ENCODE measurements at places on chromosomes 12 and 14.

- DNase-seq: no peak
- H3K36me3 ChIP-seq: no peaks in the 10 kb centered on the region
- H3K4me1 ChIP-seq: peaks cover 22% of the 10 kb centered on the region
- no peak overlapping the region for H3K4me3 ChIP-seq
- H3K27ac ChIP-seq: no peak overlapping the region
Measured at GRCh38 chr14:98916036-98916435, 356.0 kb downstream of the BCL11B start.

DNA sequence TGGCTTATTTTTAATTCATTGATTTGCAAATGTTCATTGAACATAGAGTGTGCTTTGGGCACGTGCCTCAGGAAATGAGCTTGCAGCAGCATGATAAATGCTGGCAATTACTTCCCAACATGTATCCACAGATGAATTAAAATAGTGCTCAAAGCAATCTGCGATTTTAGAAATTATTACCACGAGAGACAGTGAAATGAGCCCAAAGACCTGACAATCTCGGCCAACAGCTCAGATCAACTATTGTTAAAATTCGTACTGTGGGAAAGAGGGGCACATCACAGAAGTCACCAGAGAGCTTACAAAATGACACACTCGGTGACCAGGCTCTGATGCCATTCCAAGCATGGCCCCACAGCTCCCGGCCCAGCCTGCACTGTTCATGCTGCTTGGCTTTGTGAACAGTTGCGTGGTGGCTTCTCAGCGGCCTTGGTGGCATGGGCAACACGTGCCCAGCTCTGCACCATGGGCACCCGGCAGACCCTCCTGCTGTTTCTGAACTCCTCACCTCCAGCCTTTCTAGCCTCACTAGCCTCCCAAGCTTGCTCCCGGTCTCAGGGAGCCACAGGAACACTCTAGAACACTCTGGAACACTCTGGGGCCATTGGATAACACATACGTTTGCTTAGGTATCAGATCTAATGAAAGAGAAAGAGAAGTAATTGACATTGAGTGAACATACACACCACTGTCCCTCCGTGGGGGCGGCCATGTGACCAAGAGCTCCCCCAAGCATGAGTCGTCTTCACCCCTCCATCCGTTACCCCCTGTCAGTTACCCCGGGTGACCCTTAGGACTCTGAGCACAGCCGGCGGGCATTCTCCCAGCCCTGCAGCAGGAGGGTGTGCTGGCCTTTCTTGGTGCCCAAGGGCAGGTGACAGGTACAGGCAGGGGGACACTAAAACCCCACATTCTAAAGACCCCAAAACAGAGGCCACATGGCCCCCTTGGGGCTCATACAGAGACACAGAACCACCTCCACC is 28.0 kb downstream of the RIMBP2 start:
- DNase-seq: no peak
- no peak overlapping the region for H3K4me3 ChIP-seq
- no peaks in the 10 kb centered on the region for H3K36me3 ChIP-seq

DNA sequence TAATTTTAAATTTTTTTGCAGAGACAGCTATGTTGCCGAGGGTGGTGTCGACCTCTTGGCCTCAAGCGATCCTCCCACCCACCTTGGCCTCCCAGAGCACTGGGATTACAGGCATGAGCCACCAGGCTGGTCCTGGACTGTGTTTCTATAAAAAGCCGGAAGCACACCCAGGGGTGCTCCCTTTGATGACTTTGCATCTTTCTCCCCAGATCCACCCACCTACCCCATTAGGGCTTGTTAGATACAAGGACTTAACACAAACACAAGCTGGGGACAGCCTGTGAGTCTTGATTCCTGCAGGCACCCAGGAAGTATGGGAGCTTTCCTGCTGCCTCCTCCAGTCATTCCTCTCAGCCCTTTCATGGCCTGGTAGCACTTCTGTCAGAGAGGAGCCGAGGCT is 67.0 kb downstream of the MAP1LC3B2 start:
- no peak for DNase-seq
- H3K4me3 ChIP-seq: no peak overlapping the region
- peaks cover 16% of the 10 kb centered on the region for H3K27me3 ChIP-seq
- H3K4me1 ChIP-seq: no peaks in the 10 kb centered on the region
- no peak overlapping the region for H3K27ac ChIP-seq

GRCh38 chr12:120439646-120440247 is 1.8 kb downstream of the COX6A1 start:
- peak overlapping the region; percentile 69 for H3K4me3 ChIP-seq
- peaks cover 40% of the 10 kb centered on the region for H3K4me1 ChIP-seq
- no peaks in the 10 kb centered on the region for H3K27me3 ChIP-seq
- peaks cover 60% of the 10 kb centered on the region for H3K36me3 ChIP-seq
- peak; percentile 72 for DNase-seq
- H3K27ac ChIP-seq: peak overlapping the region; percentile 78

DNA sequence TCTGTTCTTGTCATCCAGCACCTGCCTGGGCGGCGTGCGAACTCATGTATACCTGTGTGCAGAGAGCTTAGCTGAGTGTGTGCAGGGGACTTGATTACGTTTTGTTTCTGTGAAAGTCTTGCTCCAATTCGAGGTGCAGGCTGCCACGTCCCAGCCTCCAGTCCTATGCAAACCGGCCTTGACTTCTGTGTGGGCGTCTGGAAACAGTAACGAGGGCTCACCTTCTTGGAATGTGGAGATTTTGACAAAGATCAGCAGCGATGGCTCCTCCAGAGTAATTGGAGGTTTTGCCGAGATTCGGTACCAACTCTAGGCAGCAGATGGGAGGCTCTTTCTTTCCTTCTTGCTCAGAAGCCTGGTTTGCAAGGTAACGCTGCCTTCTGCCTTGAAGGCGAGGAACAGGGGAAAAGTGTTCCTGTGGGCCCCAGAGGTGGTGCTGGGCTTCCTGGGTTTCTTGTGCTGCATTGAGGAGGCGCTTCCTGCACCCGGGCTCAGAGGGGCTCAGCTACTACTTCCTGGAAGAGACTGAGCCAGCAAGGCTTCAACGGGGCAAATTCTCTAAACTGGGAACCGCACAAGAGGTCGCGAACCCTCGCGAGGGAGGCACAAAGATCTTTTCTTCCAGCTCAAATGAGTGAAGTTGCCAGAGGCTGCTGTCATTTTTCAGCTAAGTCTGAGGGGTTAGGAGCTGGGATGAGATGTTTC is 249.0 kb downstream of the AACS start:
- no peak for DNase-seq
- no peaks in the 10 kb centered on the region for H3K4me1 ChIP-seq
- H3K27me3 ChIP-seq: peaks cover 18% of the 10 kb centered on the region
- no peaks in the 10 kb centered on the region for H3K36me3 ChIP-seq
- no peak overlapping the region for H3K4me3 ChIP-seq

DNA sequence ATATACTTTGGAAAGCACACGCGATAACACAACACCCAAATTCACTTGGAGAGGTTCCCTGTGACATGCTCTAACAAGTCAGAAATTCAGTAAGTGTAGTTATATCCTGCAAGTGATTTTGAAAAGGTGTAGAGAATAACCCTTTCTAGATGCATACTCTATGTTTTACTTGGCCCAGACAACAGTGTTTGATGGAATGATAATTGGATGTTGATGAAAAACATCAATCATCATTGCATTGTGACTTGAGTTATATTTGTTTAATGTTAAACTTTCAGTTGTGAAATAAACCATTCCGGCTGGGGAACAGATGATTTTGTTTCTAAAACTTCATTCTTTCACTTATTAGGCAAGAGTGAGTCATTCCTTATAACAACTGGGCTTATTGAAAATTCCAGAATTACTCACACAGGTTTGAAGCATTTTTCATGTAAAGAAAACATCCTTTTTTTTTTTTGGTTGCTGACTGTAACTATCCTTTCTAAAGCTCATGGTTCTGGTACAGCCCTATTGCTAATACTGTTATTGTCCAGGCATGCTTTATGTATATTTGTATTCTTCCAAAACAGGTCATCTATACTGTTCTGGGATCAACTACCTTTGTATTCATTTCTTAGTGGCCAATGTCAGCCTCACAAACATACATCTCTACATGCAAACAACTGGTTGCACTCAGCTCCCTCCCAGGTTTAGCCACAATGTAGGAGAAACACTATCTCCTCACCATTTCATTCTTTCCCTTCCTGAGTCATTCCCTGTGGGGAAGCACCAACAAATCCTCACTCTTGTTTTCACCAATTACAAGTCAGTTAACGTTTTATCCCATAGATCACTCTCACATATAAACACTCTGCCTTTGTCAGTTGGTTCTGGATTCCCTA is 121.2 kb upstream of the LRIG3 start:
- no peaks in the 10 kb centered on the region for H3K27me3 ChIP-seq
- H3K4me3 ChIP-seq: no peak overlapping the region
- no peak for DNase-seq

- H3K4me3 ChIP-seq: no peak overlapping the region
- H3K27ac ChIP-seq: no peak overlapping the region
- DNase-seq: no peak
- no peaks in the 10 kb centered on the region for H3K4me1 ChIP-seq
- no peaks in the 10 kb centered on the region for H3K36me3 ChIP-seq
Measured at GRCh38 chr12:119461636-119462214, 127.2 kb downstream of the CCDC60 start.

GRCh38 chr12:43957732-43958372 is 122.0 kb downstream of the TMEM117 start:
- H3K27ac ChIP-seq: no peak overlapping the region
- no peak for DNase-seq
- no peaks in the 10 kb centered on the region for H3K36me3 ChIP-seq
- no peaks in the 10 kb centered on the region for H3K27me3 ChIP-seq
- peaks cover 7% of the 10 kb centered on the region for H3K4me1 ChIP-seq

DNA sequence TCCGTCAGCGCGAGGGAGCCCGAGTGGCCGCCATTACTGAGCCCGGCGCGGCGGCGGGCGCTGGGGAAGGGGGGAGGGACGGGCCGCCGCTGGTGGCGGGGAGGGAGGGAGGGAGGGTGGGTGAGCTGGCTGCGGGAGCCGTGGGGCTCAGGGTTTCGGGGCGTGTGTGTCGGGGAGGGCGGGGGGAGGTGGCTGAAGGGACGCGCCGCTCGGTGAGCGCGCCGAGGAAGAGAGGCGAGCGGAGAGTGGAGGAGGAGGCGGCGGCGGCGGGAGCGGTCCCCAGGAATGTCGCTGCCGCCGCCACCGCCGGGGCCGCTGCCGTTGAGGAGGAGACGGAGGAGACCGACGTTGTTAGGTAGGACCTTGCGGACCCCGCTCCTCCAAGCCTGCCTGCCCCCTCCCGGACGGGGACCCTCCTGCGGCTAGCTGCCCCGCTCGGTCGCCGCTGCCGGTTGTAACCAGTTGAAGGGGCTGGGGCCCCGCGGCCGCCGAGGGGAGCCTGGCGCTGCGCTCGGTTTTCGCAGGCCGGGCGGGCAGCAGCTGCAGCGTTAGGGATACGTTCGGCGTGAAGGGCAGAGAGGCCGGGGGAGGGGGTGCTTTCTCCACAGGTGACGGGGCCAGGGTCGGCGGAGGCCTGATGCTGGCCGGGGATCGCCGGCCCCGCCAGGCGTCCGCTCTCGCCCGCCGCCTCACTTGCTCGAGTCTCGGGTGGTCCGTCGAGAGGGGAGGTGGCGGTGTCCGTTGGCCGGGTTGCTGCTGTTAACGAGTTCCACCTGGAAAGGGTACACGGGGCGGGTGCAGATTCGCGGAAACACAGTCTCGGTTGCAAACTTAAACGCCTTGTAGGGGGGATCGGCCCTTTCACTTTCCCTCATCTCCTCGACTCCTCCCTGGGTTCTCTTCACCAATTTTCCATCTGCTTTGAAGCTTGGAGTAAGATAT is at the start of gene ARHGAP5:
Gene ARHGAP5 (plus strand): TSS at position 224 of the 942 bp plus-strand sequence. CDS start 13,366 bp downstream, outside the sequence.
- H3K36me3 ChIP-seq: peaks cover 11% of the 10 kb centered on the region
- no peaks in the 10 kb centered on the region for H3K27me3 ChIP-seq
- peaks cover 48% of the 10 kb centered on the region for H3K4me1 ChIP-seq
- peak within 1 kb of the TSS; percentile 85 for H3K4me3 ChIP-seq
- peak; percentile 66 for DNase-seq

DNA sequence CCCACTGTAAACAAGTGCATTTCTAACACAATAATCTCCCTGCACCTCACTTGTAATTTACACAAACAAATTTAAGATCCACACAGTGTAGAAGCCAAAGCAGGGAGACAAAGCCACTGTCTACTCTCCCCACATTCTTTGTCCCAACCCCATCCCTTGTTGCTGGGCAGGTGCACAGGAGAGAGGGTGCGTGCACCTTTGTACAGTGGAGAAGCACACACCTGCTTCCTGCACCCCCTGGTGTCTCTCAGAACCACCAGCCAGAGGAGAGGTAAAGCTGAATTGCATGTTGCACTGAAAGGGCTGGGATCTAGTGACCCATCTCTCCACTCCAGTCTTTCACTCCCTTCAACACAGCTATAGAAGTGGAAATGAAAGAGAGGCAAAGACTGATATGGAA is 51.4 kb upstream of the IFNG-AS1 start:
- no peaks in the 10 kb centered on the region for H3K36me3 ChIP-seq
- no peak overlapping the region for H3K4me3 ChIP-seq
- H3K27ac ChIP-seq: no peak overlapping the region
- no peak for DNase-seq

- H3K36me3 ChIP-seq: no peaks in the 10 kb centered on the region
- H3K4me1 ChIP-seq: no peaks in the 10 kb centered on the region
Measured at GRCh38 chr12:24252602-24253001, 303.1 kb upstream of the SOX5 start.

DNA sequence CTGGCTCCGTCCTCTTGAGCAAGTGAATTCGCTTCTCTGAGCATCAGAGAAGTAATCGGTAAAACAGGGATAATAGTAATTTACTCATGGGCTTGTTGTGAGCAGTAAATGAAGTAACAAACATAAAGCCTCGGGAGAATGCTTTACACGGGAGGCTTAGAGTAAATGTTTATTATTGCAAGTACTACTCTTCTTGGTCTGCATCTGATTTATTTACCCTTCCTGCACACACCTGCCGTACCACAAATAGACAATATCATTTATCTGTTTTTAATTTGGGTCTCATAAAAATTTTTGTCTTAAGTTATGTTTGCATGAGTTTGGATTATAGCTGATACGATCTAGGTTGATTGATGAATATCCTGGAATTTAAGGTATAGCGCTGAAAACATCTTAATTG is 7.8 kb upstream of the COL2A1 start:
- no peak for DNase-seq
- no peaks in the 10 kb centered on the region for H3K36me3 ChIP-seq
- no peak overlapping the region for H3K4me3 ChIP-seq
- H3K27ac ChIP-seq: no peak overlapping the region

- H3K36me3 ChIP-seq: no peaks in the 10 kb centered on the region
- H3K27ac ChIP-seq: no peak overlapping the region
- H3K27me3 ChIP-seq: no peaks in the 10 kb centered on the region
Measured at GRCh38 chr14:83372271-83372670, 1838.6 kb upstream of the SEL1L start.

GRCh38 chr14:77177702-77178101 is 3.9 kb upstream of the TMEM63C start:
- H3K4me3 ChIP-seq: no peak overlapping the region
- H3K36me3 ChIP-seq: no peaks in the 10 kb centered on the region
- DNase-seq: no peak
- H3K27me3 ChIP-seq: peaks cover 46% of the 10 kb centered on the region
- H3K27ac ChIP-seq: no peak overlapping the region
- peaks cover 8% of the 10 kb centered on the region for H3K4me1 ChIP-seq
